Activated CD8-positive, alpha-beta T cell treated with anti-CD3 and anti-CD28 coated beads, Interleukin-2, amount 10 ng/mL, durations not matched to agents 7 days and 5 days (primary cell): ENCODE measurements at places on chromosomes 13 and 19. TPM values are rescaled to one million over a fixed set of nuclear protein-coding genes. Genes with fewer than 3 reads are reported as not detected.

DNA sequence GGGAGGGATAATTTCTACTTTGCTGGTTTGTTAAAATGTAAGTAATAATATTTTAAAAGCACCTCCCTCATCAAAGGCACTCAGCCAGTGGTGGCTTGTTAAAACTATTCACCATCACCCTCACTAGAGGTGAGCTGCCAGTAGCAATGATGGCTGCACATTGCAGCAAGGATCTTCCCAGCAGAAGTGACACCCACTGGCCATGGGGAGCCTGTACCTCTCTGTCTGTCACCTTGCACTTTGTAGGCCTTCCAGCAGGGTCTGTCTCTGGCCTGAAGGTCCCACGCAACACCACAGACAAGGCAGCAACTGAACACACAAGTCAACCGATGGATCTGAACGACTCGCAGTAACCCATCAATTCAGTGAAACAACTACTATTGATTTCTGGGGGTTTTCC lies 47.3 kb upstream of the C13orf42 start:
- DNase-seq = no peak
- H3K27me3 ChIP-seq = peaks cover 7% of the 10 kb centered on the region
- H3K4me1 ChIP-seq = no peaks in the 10 kb centered on the region
- H3K27ac ChIP-seq = no peak overlapping the region
- no peak overlapping the region for H3K4me3 ChIP-seq

The WASF3 gene
- not detected for total RNA-seq

DNA sequence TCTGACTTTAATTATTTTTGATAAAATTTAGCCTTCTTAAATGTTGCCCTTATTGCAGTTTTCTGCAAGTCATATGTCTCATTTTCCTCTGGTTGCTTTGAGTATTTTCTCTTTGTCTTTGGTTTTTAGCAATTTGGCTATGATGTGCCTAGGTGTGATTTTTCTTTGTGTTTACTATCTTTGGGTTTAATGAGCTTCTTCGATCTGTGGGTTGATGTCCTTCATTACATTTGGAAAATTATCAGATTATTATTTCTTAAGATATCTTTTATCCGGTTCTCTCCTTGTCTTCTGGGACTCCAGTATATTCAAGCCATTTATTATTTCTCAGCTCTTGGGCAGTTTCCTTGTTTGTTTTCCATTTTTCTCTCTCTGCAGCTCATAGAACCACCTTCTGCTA lies 39.0 kb downstream of the WASF3 start:
- H3K4me1 ChIP-seq = peaks cover 5% of the 10 kb centered on the region
- no peak for DNase-seq
- H3K27ac ChIP-seq = no peak overlapping the region
- no peaks in the 10 kb centered on the region for H3K36me3 ChIP-seq

The ZNF211 gene
- total RNA-seq = 13.6 TPM

- H3K27me3 ChIP-seq = peaks cover 3% of the 10 kb centered on the region
- no peak overlapping the region for H3K27ac ChIP-seq
- H3K4me3 ChIP-seq = no peak overlapping the region
- no peaks in the 10 kb centered on the region for H3K36me3 ChIP-seq
- no peak for DNase-seq
- no peaks in the 10 kb centered on the region for H3K4me1 ChIP-seq
These were observed 54.5 kb downstream of the KL start for GRCh38 chr13:33070713-33071112.

DNA sequence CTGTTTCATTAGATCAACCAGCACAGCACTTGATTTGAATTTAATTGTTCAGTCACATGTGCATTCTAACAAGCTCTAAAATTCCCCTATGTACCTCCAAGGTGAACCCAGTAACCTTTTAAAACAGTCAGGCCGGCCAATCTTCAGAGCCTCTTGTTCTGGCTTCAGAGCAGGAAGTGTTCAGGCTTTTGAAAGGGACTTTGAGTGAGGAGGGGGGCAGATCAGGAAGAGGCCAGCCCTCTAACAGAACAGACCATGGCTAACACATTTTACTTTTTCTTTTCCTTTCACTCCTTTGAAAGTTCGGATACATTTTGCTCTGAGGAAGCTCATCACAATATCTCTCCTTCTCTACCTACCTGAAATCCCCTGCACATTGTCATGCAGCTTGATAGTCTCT lies 390.3 kb downstream of the TBC1D4 start:
- no peak for DNase-seq
- no peak overlapping the region for H3K27ac ChIP-seq
- H3K36me3 ChIP-seq = no peaks in the 10 kb centered on the region

The POGLUT2 gene
- total RNA-seq = 13.4 TPM

DNA sequence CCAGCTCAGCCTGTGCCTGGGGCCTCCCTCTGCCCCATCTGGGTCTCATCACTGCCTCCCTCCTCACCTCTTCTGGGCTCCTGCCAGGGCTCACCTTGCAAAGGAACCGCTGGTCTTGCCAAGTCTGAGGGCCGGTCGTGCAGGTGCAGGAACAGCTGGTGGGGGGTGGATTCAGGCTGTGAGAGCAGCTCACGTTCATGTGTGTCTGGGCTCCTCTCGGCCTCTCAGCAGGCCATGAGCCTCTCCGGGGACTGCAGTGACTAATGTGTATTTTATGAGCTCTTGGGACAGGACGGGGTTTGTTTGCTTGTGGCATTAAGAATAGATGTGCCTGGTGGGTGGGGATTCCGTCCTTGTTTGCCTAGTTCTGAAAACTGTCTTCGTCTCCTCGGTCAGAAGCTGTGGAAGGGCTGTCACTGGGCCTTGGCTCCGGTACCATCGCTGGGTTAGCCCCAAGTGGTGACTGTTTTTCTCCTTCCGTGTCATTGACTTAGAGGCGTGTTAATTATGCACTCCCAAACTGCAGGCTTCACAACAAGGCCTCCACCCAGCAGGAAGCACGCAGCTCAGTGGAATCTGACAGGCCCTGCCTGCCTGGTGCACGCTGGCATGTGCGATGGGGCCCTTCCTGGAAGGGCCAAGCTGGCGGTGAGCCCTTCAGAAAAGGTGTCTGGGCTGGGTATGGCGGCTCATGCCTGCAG lies 77.6 kb downstream of the KDM4B start:
- H3K4me3 ChIP-seq = no peak overlapping the region
- no peak for DNase-seq
- H3K27ac ChIP-seq = no peak overlapping the region
- no peaks in the 10 kb centered on the region for H3K4me1 ChIP-seq
- peaks cover 5% of the 10 kb centered on the region for H3K36me3 ChIP-seq

- peak; percentile 61 for DNase-seq
- peaks cover 74% of the 10 kb centered on the region for H3K4me1 ChIP-seq
- H3K27ac ChIP-seq = peak overlapping the region; percentile 94
These were observed 1.8 kb upstream of the SSBP4 start for GRCh38 chr19:18417250-18418028.

GRCh38 chr19:35879770-35880317 lies 11.5 kb downstream of the APLP1 start:
- peaks cover 5% of the 10 kb centered on the region for H3K27me3 ChIP-seq
- peaks cover 12% of the 10 kb centered on the region for H3K4me1 ChIP-seq
- peak; percentile 92 for DNase-seq
- no peak overlapping the region for H3K27ac ChIP-seq
- H3K36me3 ChIP-seq = no peaks in the 10 kb centered on the region

DNA sequence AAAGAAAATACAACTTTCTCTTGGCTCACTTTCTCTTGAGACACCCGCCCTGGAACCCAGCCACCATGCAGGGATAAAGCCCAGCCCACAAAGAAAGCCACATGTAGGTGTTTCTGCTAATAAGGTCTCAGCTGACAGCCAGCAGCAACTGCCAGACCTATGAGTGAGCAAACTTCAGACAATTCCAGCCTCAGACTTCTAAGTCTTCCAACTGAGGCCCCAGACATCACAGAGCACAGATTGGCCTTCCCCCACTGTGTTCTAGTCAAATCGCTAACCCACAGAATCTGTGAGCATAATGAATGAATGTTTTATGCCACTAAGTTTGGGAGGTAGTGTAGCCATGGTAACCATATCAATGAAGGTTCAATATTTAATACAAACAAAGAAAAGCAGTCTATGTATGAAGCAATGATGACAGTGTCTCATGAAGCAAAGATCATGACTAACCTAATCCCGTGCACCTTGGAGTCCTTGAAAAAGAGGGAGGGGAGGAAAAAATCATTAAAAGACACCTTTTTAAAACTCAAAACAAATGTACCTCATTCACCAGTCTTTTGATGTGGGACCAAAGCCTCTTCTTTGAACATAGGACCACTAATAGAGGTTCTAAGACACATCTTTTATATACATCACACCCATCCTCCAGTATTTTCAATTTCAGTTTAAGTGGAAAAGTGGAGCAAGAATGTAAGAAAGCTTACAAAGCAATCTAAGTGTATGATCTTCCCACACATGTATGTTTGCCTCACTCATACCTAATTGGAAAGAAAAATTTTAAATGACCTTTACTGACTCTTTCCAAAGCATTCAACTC lies 6.2 kb downstream of the MRPS31 start:
- H3K4me3 ChIP-seq = no peak overlapping the region
- DNase-seq = no peak
- H3K36me3 ChIP-seq = peaks cover 40% of the 10 kb centered on the region
- peaks cover 47% of the 10 kb centered on the region for H3K4me1 ChIP-seq
- H3K27me3 ChIP-seq = no peaks in the 10 kb centered on the region

DNA sequence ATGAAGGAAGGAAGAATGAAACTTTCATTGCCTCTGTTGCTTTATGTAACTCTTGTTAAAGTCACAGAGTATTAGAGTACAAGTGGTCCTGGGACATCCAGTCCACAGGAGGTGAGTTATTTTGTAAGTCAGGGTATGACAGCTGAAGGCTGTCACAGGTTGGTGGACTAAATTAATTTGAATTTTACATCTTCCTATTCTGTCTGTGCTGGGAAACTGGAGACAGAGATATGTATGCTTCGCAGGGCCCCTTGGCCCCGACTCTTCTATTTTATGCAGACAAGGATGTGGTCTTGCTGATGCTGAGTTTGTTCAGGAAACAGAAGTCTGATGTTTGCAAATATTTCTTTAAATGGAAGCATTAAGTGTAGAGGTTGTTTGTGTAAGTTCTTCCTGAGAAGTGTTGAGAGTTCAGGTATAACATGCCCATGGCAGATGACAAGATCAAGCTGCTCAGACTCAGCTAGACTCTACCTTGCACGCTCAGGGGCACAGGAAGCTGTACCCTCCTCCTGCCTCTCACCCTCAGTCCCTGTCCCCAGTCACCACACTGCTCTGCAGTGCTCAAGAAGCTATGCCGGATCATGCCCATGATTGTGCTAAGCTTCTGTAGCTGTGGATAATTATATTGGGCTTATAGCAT lies 23.4 kb downstream of the RASL11A start:
- H3K27ac ChIP-seq = peak overlapping the region; percentile 23
- H3K4me1 ChIP-seq = peaks cover 24% of the 10 kb centered on the region
- no peaks in the 10 kb centered on the region for H3K36me3 ChIP-seq
- DNase-seq = peak; percentile 46

The IGSF23 gene
- total RNA-seq = not detected

DNA sequence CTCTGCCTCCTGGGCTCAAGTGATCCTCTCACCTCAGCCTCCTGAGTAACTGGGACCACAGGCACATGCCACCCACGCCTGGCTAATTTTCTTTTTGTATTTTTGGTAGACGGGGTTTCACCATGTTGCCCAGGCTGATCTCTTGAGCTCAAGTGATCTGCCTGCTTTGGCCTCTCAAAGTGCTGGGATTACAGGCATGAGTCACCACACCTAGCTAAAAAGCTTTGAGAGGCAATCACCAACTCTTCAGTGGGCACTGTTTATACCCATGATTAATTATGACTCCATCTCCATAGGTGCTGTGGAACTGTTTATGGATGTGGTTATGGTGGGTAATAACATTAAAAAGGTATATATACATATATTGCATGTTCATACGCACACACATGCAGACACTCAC lies 7.5 kb upstream of the RBM26 start:
- H3K27ac ChIP-seq = no peak overlapping the region
- H3K27me3 ChIP-seq = no peaks in the 10 kb centered on the region
- peaks cover 1% of the 10 kb centered on the region for H3K36me3 ChIP-seq
- no peak for DNase-seq

The LPAR2 gene
- 50.8 TPM for total RNA-seq

GRCh38 chr19:32352241-32352630 lies 6.8 kb downstream of the ZNF507 start:
- no peaks in the 10 kb centered on the region for H3K27me3 ChIP-seq
- peaks cover 80% of the 10 kb centered on the region for H3K36me3 ChIP-seq
- H3K27ac ChIP-seq = no peak overlapping the region
- DNase-seq = no peak
- H3K4me3 ChIP-seq = no peak overlapping the region
- H3K4me1 ChIP-seq = peaks cover 39% of the 10 kb centered on the region

The APC2 gene
- not detected for total RNA-seq

DNA sequence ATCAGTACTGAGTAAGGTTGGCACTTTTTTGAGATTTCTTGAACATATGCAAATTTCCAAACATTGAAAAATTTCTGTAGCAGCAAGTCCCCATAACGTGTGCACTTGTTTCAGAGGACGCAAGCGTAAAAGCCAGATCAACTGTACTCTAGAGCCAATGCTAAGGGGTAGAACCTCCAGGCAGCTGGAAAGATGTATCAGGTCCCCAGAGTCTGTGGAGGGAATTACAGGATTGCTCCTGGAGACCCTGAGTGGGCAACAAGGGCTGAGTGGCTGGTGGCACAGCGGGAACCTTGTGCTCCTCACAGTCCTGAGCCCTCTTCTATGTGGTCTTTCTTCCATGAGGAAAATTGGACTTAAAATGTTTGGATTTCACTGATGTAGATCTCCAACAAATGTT lies 53.9 kb upstream of the AMER2 start:
- H3K36me3 ChIP-seq = no peaks in the 10 kb centered on the region
- H3K27ac ChIP-seq = no peak overlapping the region
- H3K4me3 ChIP-seq = no peak overlapping the region
- no peak for DNase-seq
- no peaks in the 10 kb centered on the region for H3K4me1 ChIP-seq

DNA sequence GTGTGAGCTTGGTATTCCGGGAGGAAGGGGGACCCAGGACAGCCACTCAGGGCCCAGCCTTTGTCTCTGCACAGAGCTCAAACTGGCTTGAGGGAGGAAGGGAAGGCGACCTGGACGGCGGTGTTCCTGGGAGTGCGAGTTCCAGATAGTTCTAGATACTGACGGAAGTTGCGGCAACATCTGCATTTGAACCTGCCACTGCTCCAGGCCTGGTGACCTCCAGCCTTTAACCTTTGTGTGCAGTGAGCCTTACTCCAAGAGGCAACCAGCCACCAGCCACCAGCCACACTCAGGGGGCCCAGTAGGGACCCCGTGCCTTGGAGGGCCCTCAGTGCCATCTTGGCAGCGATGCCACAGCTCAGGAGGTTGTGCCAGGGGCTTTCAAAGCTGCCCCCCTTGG lies 15.5 kb upstream of the ZBTB7A start:
- H3K27ac ChIP-seq = peak overlapping the region; percentile 39
- H3K27me3 ChIP-seq = no peaks in the 10 kb centered on the region
- peaks cover 9% of the 10 kb centered on the region for H3K36me3 ChIP-seq

DNA sequence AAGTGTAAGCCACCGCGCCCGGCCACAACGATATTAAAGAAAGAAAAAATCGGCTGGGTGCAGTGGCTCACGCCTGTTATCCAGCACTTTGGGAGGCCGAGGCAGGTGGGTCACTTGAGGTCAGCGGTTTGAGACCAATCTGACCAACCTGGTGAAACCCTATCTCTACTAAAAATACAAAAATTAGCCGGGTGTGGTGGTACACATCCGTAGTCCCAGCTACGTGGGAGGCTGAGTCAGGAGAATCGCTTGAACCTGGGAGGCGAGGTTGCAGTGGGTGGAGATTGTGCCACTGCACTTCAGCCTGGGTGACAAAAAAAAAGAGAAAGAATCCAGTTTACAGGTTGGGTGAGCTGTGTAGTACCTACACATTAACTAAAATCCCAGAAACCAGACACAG lies 99.9 kb upstream of the CACNA1A start:
- no peak overlapping the region for H3K27ac ChIP-seq
- H3K27me3 ChIP-seq = no peaks in the 10 kb centered on the region
- H3K4me1 ChIP-seq = peaks cover 6% of the 10 kb centered on the region
- no peak overlapping the region for H3K4me3 ChIP-seq
- no peak for DNase-seq
